ENCODE measurements at places on chromosomes 2 and 18.

DNA sequence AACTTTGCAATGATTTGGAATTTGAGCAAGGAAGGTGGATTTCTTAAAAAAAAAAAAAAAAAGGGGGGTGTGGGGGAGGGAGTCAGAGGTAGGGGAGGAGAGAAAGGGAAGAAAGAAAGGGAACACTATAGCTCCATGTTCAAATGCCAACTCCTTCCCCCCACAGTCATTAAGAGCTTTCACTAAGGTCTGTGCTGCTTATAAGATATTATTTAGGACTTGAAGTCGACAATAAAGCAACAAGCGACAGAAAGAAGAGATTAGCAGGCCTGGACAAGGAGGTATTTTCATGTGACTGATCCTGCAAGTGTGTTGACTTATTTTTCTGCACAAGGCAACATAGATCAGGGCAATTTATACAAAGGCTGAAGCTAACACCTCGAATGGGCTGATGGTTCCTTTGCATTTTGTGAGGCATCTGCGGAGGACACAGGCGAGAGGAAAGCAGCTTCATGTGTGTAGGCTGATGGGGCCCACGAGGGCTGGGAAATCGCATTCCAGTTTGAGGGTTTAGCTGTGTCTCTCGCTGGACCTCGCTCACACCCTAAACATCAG, 382.0 kb downstream of the SOX11 start:
- DNase-seq = no peak

DNA sequence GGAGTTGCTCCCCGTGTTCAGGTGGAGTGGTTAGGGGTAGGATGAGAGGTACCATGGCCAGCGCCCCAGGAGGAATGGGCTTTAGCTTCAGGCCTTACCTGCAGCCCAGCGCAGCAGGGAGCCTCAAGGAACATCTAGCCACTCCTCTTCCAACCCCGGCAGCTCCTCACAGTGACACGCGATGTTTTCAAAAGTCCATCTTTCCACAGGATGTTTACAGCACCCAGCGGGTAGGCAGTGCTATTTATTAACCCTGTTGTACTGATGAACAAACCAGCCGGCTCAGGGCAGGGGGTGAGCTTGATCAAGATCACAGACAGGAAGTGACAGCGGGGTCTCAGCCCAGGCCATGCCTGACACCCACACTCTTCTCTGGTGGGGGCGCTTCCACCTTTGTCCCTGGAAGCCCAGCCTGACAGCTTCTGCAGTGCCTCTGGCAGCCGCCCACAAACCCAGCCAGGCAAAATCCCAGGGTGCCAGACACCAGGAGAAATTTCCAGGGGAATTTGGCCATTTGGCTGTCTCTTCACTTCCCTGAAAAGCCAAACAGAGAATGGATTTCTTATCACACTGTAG, 18.4 kb upstream of the PRLH start:
- no peak for DNase-seq

- DNase-seq = no peak
Measured at GRCh38 chr2:33158482-33159003, 211.8 kb downstream of the LTBP1 start.

GRCh38 chr2:181138816-181139215, 158.4 kb downstream of the UBE2E3 start:
- DNase-seq = no peak

GRCh38 chr2:158097481-158097880, 4.2 kb upstream of the UPP2 start:
- no peak for DNase-seq

- DNase-seq = no peak
Measured at GRCh38 chr2:58514252-58514651, 273.1 kb upstream of the FANCL start.

GRCh38 chr2:180334514-180334913, 327.4 kb upstream of the CWC22 start:
- DNase-seq = no peak

GRCh38 chr2:152407204-152407721, 72.3 kb downstream of the FMNL2 start:
- DNase-seq = no peak

DNA sequence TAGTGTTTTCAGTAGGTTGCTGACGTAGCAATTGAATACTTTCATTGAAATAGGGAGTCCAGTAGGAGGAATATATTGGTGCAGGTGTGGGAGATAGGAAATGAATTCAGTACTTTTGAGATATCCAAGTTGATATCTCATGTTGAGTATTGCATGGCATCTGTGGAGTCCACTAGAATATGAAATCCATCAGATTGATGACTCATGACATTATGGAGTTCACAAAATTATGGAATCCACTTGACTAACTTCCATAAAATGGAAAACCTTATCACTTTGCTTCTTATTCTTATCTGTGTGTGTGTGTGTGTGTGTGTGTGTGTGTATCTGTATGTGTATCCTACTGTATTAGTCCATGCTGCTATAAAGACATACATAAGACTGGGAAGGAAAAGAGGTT, 513.5 kb upstream of the ZEB2 start:
- no peak for DNase-seq

GRCh38 chr2:52877703-52878102, 889.9 kb upstream of the CHAC2 start:
- no peak for DNase-seq

DNA sequence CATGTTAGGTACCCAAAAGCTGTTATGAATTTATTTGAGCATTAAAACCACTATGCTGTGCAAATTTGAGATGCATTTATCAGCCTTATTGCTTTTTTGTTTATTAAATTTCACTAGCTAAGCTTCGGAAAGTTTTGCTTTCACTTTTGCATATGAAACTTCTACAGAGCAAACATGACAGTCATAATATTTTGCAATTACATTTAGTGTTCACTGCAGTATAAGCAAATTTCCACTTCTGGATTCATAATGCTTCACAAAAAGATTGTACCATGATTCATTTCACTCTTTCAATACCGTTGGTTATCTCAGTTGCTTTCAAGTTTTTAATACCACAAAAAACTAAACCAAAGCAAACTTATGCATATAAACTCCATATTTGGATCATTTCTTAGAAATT, 228.7 kb upstream of the SLC8A1 start:
- DNase-seq = no peak

DNA sequence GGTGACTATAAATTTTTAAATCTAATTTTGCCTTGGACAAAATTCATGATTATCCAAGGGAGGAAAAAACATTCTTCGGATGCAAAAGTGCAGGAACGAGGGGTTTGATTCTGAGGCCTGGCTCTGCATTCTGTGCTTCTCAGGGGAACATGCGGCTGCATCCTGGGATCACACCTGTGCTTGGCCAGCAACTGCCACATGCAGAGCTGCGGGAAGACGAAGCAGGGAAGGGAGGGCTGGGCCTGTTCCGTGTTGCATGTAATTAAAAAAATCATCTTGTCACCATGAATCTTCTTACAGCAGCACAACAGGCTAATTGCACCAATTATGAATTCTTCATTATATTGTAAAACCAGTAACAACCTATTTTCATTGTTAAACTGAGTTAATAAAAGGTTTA, 158.0 kb upstream of the ALKAL2 start:
- no peak for DNase-seq

DNA sequence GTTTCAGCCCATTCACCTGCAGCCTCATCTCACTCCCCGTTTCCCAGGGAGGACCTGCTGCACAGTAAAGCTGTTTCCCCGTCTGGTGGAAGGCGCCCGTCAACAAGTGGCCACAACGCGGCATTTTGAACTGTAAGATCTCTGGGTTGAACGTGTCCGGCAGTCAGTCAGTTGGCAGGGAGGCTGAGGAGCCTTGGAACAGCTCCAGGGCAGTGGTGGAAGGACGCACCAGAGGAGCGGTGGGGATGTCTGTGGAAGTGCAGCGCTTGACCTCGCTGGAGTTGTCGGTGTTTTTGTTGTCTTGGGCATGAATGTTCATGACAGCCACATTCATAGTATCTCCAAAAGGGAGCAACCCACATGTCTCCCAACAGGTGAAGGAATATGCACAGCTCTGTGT, 31.4 kb upstream of the MBP start:
- DNase-seq = no peak

GRCh38 chr2:98828793-98829371, 98.0 kb upstream of the MGAT4A start:
- DNase-seq = no peak

DNA sequence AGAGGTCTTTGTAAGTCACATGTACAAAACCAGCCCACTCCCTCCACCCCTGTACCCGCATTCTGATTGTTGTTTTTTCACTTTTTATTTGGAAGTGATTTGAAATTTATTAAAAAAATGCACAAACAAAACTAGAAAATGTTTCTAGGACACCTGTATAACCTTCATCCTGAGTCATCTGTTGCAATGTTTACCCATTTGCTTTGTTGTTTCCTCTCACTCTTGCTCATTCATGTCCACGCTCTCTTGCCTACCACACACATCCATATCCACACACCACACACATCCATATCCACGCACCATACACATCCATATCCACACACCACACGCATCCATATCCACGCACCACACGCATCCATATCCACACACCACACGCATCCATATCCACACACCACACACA, 18.8 kb downstream of the ZNF407 start:
- DNase-seq = no peak

DNA sequence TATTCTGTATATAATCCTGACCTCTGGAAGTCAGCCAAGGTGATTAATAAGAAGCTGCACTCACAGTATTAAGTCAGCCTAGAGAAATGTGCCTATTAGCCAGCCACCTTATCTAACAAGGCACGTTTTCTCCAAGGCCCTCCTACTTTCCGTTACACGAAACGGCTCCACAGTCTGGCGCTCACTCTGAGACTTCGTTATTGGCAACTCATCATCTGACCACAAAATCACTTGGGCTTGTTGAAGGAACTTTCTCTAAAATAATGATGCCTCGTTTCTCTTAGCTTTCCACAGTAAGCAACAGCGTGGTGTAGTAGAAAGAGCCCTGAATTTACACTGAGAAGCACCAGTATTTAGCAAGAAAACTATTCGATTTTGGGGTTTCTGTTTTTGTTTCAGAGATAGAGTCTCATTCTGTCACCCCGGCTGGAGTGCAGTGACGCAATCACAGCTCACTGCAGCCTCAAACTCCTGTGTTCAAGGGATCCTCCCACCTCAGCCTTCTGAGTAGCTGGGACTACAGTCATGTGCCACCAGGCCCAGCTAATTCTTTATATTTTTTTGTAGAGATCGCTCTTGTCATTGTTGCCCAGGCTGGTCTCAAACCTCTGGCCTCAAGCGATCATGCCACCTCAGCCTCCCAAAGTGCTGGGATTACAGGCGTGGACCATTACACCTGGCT, 53.6 kb upstream of the SLC14A1 start:
- DNase-seq = peak; percentile 12

DNA sequence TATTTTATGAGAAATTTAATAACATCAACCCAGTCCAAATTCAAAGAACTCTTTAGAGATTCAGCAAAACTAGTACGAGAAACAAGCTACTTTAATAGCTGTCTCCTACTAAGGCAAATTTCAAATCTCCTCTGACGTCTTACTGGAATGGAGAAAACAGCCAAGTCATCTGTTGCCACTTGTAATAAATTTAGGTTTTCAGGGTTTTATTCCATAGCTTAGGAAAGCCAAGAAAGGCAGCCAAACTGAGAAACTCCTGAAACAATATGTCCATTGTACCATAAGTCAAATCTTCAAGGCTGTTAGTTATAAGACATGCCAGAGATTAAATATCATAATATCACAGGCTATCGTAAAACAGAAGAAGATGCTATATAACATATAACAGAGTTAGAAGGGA, 524.6 kb upstream of the SETBP1 start:
- no peak for DNase-seq

GRCh38 chr2:78093436-78093835, 571.3 kb upstream of the LRRTM4 start:
- DNase-seq = no peak

DNA sequence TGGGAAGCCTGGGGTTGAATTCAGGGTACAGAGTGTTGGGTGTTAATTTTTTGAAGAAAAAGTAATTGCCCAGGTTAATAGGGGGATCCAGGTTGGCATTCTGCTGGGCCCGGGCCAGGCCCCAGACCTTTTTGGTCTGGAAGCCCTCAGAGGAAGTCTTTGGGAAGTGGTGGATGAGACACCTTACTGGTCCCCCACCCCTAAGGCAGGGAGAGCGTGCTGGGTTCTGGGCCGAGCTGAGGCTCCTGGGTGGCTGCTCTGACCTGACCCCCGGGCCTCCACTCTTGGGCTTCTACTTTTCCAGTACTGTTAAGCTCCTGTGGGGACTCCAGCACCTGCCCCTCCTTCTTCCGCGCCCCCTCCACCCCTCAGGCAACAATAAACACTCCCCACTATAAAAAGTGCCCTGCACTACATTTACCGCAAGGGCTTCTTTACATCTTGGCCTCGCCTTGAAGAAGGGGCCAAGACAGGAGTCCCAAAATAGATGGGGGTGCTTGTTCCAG, 753 bp upstream of the HOXD3 start:
- no peak for DNase-seq

- DNase-seq = no peak
Measured at GRCh38 chr2:106020821-106021661, 173.1 kb downstream of the UXS1 start.

DNA sequence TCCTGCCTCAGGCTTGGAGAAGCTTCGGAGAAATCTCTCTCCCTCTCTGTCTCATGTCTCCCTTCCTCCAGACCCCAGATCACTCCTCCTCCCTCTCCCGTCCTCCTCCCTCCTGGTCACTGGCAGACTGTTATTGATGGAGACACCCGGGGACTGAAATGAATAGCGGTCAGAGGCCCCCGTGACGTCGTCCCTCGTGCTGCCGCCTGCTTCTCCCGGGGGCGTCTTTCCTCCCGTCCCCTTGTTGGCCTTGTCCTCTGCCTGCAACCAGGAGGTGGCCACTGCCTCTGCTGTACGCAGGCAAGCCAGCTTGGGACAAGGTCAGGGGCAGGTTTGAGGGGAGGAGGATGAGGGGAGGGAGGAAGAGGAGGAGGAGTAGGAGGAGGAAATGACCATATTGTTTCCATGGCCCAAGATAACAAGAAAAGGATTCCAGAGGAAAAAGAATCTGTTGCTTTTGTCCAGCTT, 78.2 kb downstream of the CELF4 start:
- no peak for DNase-seq

DNA sequence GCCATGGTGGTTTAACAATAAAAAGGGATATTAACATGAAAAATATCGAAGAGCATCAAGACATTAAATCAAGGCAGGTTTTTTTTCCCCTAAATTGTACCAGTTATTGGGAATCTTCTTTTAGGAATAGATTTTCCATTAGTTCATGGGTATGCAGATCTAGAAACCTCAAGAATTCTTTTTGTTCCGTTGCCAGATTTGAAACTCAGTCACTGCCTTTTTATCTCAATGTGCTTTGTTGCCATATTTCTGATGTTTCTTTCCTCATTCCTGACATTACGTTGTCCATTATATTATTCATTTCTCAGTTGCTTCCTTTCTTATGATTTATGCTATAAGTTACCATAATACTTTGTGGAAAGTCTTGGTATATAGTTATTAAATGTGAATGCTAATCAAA, 162.2 kb downstream of the CD226 start:
- DNase-seq = no peak

Measured in activated CD4-positive, CD25-positive, alpha-beta regulatory T cell (primary cell).